ENCODE measurements at places on chromosomes 7 and 10.

DNA sequence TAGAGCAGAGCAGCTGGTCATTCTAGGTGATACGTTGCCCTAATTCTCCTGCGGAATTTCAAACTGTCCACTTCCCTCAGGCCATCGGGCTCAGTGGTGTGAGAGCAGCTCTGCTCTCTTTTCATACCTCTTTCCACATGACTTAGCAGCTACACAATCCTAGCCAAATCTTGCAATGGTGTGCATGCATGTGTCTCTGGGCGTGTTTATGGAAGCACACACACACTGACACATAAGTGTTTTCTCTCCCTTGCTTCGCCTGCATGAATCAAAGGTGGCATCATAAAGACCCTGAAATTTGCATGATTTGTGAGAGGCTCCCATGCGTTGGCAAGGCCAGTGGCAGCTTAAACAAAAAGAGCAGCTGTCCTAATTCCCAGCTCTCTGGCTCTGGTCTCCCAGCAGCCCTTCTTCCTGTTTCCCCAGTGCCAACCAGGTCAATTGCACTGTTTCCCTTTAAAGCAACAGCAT, 1189.5 kb downstream of the GATA3 start:
- no peak for DNase-seq

- no peak for DNase-seq
Measured at GRCh38 chr7:103731169-103731568, 258.3 kb downstream of the RELN start.

DNA sequence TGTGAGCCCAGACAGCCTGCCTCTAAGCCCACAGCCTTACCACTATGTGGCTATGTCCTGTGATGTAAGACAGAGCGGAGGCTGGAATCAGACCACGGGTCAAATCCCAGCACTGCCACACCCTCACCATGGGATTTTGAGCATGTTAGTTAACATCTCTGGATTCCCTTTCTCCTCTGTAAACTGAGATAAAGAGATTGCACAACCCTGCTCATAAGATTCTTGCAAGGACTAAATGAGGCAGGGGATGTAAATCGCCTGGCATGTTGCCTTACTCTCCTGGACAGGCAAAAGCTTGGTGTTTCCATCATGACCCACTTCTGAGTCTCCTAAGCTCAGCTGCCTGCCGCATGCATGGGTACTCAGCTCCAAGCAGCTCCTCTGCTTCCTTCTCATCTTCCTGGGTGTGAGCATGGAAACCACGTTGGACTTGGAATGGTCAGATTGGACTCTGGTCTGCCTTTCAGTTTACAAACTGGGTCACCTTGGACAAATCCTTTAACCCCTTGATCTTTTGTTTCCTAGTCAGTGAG, 41.3 kb upstream of the MTURN start:
- no peak for DNase-seq

DNA sequence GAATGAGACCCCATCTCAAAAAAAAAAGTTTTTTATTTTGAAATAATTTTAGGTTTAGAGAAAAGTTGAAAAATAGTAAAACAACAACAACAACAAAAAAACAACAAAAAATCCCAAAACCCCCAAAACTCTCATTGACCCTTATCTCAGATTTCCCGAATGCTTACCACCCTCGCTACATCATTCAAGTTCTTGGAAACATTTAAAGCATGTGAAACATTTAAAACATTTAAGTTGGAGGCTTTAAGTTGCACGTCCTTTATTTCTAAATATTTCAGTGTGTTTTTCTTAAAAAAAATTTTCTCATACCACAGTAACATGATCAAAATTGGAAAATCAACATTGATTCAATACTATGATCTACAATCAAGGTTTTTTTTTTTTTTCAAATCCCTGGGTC, 382 bp upstream of the ARMS2 start:
- no peak for DNase-seq

DNA sequence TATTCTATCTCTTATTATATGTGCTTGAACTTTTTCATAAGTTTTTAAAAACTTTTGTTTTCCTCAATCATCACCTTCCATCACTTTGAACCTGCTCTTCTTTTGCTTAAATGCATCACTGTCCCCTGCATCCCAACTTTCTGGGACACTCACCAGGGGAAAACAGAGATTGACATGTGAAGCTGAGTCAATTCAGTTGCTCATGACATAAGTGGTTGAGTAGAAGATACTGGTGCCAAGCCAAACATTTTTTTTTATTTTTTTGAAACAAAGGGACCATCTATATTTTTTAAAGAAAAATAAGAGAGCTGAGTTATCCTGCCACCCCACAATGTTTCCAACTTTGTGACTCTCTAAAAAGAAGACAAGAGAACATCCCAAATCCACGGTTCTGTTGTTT, 61.8 kb upstream of the AHR start:
- DNase-seq, result no peak

GRCh38 chr10:1809139-1809741, 71.9 kb upstream of the ADARB2 start:
- DNase-seq, result no peak

DNA sequence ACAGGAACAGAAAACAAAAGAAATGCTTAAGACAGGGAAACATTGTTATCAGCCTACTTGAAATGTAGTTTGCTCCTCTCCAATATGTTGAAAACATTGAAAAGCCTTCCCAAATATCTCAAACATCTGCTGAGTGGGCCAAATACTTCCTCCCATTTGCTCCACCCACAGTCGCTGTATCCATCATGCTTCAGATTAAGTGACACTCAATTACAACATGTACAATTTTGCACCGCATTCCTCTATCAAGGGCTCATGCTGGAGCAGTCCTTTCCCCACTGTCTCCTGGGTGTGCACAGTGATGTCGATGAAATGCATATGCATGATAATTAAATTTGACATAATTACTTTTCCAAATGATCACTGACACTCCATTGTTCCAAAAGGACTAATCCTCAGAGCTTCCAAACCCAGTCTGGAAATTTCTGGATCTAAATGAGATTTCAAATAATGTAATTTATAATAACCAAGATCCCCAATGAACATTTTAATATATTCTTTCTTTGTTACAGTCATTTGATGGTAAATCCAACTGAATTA, 604.6 kb downstream of the GRID1 start:
- no peak for DNase-seq

- no peak for DNase-seq
Measured at GRCh38 chr7:47747160-47747559, 165.2 kb upstream of the TNS3 start.

DNA sequence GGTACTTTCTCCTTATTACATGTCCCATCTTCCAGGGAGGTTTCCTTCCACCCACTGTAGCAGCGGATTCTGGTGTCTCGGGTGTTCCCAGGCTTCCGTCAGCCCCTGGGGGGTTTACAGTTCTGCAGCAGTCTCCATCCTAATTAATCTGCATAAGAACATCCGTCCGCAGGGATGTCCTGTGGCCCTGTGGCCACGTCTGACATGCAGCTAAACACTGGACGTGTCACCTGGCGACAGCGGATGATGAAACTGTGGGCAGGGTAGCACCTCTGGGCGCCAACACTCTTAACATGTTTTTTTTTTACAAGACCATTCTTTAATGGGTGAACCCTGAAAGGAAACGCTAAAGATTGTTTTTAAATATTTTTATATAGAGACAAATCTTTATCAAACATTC, 58.2 kb downstream of the DIP2C start:
- DNase-seq, result no peak

- DNase-seq, result no peak
Measured at GRCh38 chr7:132415259-132415658, 161.0 kb downstream of the PLXNA4 start.

DNA sequence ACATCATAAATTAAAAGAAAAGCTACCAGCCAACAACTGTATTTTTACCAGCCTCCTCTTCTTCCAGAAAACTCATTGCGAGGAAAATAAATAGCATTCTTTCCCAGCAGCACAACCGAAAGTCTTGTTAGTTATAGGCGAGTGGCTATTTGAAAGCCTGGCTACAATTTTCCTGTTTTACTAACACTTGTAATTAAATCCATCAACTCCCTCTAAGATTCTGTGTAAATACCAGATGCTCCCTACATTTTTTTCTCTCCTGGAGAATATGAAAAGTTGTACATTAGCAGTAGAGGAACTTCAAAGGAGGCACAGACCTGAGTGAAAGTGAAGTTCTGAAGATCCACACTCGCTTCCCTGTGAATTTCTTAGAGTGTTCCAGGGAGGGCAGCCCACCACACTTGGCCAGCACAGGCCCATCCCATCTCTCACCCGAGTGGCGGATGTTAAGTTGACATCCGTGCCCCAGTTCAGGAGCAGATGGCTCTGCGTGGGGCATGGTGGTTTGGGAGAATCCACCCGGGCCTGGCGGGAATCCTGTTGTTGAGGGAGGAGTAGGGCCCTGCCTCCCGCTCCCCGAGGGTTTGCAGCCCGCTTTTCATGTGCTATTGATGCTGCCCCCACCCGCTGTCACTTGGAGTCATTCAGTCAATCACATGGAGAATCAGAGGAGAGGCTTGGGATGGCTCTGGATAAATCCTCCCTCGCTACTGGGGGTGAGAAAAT, 451.0 kb upstream of the GALNT17 start:
- no peak for DNase-seq

- DNase-seq, result no peak
Measured at GRCh38 chr7:102934701-102935100, 21.9 kb downstream of the LRRC17 start.

DNA sequence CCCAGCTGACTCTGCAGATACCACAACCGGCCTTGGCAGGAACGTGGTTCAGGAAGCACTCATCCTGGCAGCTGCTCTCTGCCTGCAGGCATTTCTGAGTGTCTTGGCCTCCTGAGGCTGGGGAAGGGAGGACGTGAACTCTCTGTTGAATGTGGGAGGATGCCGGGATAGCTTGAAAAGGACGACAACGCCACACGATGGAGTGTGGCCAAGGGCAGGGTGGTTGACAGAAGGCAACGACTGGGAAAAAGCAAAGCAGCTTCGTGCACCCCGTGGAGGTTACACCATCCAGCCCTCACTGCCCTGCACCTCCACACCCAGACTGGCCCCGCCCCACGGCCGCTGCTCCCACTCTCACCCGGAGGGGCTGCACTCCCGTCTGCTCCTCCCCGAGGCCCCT, 466.1 kb upstream of the FOXK1 start:
- no peak for DNase-seq

GRCh38 chr7:32470871-32471270, 19.3 kb downstream of the LSM5 start:
- DNase-seq, result no peak

All from activated T-helper 9 cell treated with anti-CD3 and anti-CD28 coated beads, Interleukin-2, amount 50 U/mL, for 16 hours (primary cell).